ENCODE measurements at places on chromosomes 13 and 19.

GRCh38 chr13:20258963-20259288, 26.8 kb upstream of the GJB6 start:
- DNase-seq, result no peak

DNA sequence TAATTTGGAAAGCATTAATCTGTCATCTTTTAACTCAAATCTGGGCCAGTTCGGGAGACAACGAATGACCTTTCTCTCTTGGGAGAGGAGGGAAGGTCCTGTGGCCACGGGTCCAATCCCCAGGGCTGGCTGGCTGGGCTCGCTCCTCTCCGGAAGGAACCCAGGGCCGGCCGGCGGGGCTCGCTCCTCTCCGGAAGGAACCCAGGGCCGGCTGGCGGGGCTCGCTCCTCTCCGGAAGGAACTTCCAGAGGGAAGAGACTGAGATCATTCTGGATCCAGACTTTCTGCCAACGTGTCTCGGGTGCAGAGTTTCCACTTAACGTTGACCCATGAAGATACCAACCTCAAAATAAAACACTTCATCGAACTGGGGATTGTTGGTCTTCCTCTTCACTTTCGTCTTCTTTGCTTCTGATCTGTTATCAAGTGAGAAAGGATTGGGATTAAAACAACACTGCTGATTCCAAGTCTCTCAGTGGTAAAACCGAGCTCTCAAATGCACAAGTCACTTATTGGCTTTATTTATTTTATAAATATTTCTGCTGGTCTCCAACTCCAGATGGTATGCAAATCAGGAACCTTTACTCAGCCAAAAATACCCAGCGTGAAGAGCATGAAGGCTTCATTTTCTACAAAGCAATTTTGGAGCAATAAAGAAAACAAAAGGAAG, 53.3 kb upstream of the C13orf46 start:
- no peak for DNase-seq

DNA sequence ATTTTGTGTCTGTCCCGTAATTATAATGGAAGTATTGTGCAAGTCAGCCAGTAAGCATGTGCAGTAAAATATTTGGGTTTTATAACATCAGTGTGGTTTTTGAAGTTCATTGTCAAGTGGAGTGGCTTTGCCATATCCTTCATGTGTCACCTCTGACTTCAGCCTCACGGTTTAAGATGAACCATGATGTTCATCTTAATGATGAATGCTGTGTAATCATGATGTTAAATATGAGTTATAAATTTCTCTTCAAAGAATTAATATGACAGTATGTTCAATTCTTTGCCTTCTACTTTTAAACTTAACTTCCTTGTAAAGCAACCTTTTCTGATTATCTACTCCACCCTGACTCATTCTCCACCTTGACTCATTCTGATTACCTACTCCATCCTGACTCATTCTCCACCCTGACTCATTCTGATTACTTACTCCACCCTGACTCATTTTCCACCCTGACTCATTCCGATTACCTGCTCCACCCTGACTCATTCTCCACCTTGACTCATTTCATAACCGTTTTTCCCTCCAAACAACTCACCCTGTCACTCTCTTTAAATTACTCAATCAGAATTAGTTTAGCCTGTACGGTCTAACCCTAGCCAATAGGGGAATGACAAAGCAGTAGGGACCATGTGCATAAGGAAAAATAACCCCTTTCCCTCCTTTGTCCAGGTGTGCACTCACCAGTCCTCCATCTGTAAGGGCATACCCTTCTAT, 50.3 kb upstream of the ANKRD10 start:
- DNase-seq, result peak; percentile 20

GRCh38 chr19:13069415-13070359, 33.0 kb downstream of the LYL1 start:
- DNase-seq, result no peak

- DNase-seq, result no peak
These were observed 2295.4 kb downstream of the PCDH9 start for GRCh38 chr13:64934569-64935362.

- DNase-seq, result no peak
These were observed 173.5 kb downstream of the KCNRG start for GRCh38 chr13:50188696-50189095.

DNA sequence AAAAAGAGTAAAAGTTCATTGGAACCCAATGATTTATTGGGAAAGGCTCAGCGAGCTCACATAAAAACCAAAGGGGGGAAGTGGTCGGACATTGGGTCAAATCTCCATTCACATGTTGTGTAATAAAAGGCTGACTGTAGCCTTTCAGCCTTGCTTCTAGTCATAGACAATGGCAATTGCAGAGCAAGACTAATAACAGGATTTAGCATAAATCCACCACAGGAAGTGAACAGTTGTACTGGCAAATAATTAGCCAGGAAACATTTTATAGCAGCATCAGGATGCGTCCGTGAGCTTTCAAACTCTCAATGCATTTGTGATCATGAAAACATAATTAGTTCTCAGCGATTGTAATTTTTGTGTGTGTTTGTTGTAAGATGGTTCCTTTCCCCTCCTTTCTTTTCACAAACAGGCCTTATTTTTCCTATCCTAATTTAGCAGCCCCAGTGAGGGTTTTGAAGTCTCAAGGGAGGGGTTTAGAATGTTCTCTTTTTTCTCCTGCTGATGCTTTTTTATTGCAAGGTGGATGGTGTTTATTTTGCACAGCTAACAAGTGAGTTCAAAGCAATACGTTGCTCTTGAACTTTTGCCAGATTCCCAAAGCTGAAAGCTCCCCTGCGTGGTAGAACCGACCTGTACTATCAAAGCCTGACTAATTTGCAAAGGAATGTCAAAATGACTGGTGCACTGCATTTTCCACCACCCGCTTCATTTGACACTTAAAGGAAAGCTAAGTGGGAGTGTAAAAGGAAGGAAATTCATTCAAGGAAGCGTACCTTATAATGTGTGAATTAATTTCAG, 105.6 kb downstream of the SPRY2 start:
- DNase-seq, result no peak

- no peak for DNase-seq
These were observed 9.3 kb downstream of the COLGALT1 start for GRCh38 chr19:17564781-17565180.

GRCh38 chr13:34256236-34256635, 438.3 kb downstream of the RFC3 start:
- DNase-seq, result no peak

- DNase-seq, result no peak
These were observed 156.6 kb downstream of the FOXO1 start for GRCh38 chr13:40509876-40510275.

Data from activated naive CD4-positive, alpha-beta T cell treated with Interleukin-2 at 50 U/mL for 16 hours (primary cell).